ENCODE measurements at places on chromosomes 5 and 9.

- no peak for DNase-seq
Observed at GRCh38 chr9:89988458-89988857, 383.6 kb downstream of the GADD45G start.

DNA sequence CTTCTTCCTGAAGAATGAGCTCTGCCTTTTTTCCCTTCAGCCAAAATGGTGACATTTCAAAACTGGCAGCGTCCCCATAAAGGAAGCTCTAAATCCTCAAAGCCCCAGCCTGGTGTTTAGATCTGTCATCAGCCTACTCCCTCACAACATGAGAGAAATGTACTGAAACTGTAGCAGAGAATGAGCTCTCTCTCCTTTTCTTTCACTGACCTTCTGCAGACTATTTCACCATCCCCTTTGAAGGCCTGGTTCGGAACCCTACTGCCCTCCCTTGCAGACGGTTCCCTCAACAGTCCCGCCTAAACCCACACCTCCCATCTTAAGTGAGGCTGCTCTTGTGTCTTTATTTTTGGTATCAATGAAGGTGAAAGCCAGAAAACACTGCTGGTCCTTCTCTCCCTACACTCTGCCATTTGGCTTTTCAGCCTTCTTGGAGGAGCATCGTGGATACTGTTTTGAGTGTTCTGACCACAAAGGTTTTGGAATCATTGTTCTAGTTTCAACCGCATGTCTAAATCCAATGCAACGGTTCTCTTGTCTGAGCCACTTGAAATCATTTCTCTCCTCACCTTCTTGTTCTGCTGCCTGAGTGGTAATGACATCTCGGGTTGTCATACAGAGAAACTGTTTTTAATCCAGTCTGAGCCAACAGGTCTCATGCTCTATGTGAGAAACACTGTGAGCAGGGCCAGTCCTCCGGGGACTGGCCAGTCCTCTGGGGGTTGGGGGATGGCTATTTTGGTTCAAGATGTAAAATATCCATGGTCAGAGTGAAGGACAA lies 39.0 kb downstream of the ITK start:
- DNase-seq = no peak

DNA sequence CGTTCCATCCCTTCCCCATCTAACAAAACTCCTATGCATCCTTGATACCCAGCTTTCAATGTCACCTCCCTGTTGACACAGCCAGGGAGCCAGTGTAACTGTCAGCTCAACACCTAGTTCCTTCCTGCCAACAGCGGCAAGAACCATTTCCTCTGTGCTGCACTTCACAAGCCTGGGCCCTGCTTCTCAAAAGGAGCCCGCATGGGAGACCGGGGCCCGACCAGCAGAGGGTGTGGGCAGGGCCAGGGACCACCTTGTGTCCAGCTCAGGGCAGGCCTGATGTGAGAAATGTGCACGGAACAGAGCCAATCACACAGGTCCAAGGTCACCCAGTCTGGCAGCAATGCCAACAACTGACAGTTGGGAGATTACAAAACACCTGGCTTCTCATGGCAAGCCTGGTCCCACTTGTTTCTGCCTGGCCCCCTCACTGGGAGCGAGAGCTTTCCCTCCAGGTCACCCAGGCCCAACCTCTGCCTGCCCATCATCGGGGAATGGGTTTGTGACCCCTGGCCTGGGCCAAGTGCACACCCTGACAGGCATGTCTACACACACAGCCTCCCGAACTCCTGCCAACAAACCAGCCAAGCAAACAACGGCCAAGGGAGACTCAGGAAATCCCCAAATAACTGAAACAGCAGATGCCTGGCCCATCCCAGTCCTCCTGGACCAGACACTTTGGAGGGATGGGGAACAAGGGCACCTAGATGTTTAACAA lies 3.1 kb downstream of the RNF44 start:
- DNase-seq = no peak

DNA sequence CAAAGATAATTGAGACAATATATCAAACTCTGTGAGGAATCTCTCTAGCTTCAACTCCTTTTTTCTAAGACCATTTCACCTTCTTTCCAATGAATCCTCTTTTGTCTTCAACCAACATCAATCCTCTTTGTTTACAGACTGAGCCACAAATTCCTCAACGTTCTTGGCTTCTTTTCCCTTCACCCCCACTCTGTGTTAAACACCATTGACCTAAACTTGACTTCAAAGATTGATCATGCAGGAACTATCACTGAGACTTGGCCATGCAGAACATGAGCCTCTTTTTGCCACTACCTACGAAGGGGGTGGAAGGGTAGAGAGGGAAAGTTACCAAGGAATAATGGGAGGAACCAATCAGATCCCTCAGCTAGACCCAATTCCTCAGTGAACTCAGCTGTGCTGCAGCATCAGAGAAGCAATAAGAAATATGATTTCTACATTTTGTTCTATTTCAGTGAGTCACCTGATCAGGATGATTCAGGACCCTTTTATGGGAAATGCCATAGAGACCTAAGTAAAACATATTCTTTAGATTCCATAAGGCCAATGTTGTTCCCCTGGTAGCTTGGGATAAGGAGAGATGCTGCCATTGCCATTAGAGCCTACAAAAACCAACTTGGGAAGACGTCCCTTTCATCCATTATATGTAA lies 187.7 kb upstream of the RGMB start:
- no peak for DNase-seq

All from iPS DF 6.9 (cell line).